Endothelial cell (in vitro differentiated cells): ENCODE measurements at places on chromosomes 2 and 18. TPM values are rescaled to one million over a fixed set of nuclear protein-coding genes. Genes with fewer than 3 reads are reported as not detected.
A peak's percentile ranks its signal among the peaks of the same experiment; 100 is the strongest.

DNA sequence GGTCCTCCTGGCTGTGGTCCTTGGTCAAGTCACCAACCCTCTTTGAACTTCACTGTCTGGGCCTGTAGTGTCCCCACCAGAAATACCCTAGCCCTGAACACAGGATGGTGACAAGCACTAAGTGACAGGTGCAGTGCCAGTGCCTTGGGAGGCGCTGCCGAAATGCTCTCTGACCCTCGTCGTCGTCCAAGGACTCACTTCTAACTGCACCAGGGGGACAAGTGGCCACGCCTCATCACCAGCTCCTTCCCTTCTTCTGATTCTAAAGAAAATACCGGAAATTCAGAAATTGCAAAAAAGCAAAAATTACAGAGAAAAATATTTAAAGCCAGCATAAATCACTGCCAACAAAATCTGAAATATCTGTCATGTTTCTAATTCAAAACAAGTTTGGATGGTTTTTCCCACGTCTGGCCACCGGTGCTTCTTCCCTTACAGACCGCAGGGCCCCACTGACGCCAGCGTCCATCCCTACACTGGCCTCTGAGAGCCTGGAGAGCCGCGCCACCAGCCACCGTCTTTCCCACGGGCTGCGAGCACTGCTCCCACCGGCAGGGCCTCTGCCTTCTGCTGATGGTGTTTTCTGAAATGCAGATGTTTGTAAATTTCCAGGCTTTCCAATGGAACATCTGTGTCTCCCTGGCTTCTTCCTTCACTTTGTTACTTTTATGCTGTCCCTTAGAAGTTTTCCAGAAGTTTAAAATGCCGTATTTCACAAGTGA, 37.4 kb upstream of the GPC1 start:
- H3K27ac ChIP-seq: no peak overlapping the region
- H3K27me3 ChIP-seq: peaks cover 5% of the 10 kb centered on the region
- DNase-seq: peak; percentile 4
- peaks cover under 1% of the 10 kb centered on the region for H3K4me1 ChIP-seq
- H3K4me3 ChIP-seq: no peak overlapping the region
- no peaks in the 10 kb centered on the region for H3K36me3 ChIP-seq

GRCh38 chr2:75087736-75088135, 111.6 kb downstream of the TACR1 start:
- no peak overlapping the region for H3K27ac ChIP-seq
- no peaks in the 10 kb centered on the region for H3K36me3 ChIP-seq
- no peak for DNase-seq
- H3K27me3 ChIP-seq: no peaks in the 10 kb centered on the region

Gene ABCG8
- not detected for total RNA-seq

GRCh38 chr2:217412721-217413120, 552.9 kb upstream of the TNP1 start:
- H3K27me3 ChIP-seq: no peaks in the 10 kb centered on the region
- H3K4me1 ChIP-seq: peaks cover 17% of the 10 kb centered on the region
- H3K36me3 ChIP-seq: no peaks in the 10 kb centered on the region
- no peak for DNase-seq
- peak overlapping the region; percentile 70 for H3K27ac ChIP-seq

DNA sequence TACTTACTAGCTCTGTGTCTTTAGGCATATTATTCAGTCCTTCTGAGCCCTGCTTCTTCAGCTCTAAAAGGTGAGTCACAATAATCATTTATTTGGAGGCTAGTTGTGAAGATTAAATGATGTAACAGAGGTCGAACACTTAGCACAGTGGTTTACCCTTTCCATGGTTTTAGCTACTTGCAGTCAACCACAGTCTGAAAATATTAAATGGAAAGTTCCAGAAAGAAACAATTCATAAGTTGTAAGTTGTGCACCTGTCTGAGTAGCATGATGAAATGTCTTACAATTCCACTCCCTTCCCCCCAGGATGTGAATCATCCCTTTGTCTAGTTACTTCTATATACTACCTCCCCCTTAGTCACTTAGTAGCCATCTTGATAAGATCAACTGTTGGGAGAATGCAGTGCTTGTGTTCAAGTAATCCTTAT, 217.6 kb upstream of the THUMPD2 start:
- no peak for DNase-seq
- no peak overlapping the region for H3K4me3 ChIP-seq
- H3K4me1 ChIP-seq: peaks cover 12% of the 10 kb centered on the region
- H3K36me3 ChIP-seq: no peaks in the 10 kb centered on the region
- no peak overlapping the region for H3K27ac ChIP-seq

GRCh38 chr18:54766634-54767033, 61.6 kb upstream of the RAB27B start:
- DNase-seq: no peak
- H3K4me3 ChIP-seq: no peak overlapping the region
- peaks cover 4% of the 10 kb centered on the region for H3K4me1 ChIP-seq
- H3K36me3 ChIP-seq: no peaks in the 10 kb centered on the region
- H3K27ac ChIP-seq: no peak overlapping the region
- peaks cover 1% of the 10 kb centered on the region for H3K27me3 ChIP-seq

- peaks cover 3% of the 10 kb centered on the region for H3K36me3 ChIP-seq
- H3K27ac ChIP-seq: no peak overlapping the region
- H3K27me3 ChIP-seq: no peaks in the 10 kb centered on the region
- peaks cover 5% of the 10 kb centered on the region for H3K4me1 ChIP-seq
These were observed 49.3 kb downstream of the HIBCH start for GRCh38 chr2:190270298-190270697.

Gene PSME4
- 106 TPM for total RNA-seq

Gene POTEE
- 0.36 TPM for total RNA-seq

Gene TMEM237
- total RNA-seq: 22.3 TPM

DNA sequence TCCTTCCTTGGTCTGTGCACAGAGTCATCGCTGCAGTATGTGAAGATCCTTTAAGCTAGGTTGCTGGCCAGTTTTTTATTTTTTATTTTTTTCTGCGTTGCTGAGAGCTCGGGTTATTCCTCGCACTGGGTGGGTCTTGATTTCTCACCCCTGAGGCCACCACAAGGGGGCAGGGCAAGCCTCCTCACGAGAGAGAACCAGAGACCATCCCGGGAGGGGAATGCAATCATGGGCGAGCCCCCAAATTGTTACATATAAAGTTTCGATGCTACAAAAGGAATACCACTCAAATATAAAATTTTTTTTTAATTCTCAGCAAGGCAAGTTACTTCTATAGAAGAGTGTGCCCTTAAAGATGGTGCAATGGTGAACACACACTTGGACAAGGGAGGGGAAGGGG, 24.9 kb downstream of the HTR2B start:
- no peaks in the 10 kb centered on the region for H3K4me1 ChIP-seq
- peak overlapping the region; percentile 47 for H3K4me3 ChIP-seq
- H3K27ac ChIP-seq: no peak overlapping the region
- H3K27me3 ChIP-seq: peaks cover 3% of the 10 kb centered on the region
- peaks cover 54% of the 10 kb centered on the region for H3K36me3 ChIP-seq
- DNase-seq: peak; percentile 10

DNA sequence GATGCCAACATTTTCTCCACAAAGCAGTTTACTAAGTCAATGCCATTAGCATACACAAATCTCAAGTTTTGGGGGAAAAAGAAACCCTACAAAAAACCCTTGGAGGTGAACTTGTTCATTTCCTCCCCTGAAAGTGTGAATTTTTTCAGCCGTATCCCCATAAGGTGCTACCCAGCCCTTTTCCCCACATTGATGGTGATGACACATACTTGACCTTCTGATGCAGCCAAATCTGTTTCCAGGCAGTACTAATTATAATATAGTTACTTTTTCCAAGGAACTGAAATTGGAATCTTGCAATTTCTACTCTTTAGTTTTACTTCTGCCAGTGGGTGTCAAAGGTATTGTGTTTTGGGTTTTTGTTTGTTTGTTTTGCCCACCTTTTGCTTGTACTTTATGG, 474.5 kb downstream of the TGIF1 start:
- no peaks in the 10 kb centered on the region for H3K36me3 ChIP-seq
- DNase-seq: no peak
- no peak overlapping the region for H3K27ac ChIP-seq
- no peaks in the 10 kb centered on the region for H3K27me3 ChIP-seq
- no peaks in the 10 kb centered on the region for H3K4me1 ChIP-seq

DNA sequence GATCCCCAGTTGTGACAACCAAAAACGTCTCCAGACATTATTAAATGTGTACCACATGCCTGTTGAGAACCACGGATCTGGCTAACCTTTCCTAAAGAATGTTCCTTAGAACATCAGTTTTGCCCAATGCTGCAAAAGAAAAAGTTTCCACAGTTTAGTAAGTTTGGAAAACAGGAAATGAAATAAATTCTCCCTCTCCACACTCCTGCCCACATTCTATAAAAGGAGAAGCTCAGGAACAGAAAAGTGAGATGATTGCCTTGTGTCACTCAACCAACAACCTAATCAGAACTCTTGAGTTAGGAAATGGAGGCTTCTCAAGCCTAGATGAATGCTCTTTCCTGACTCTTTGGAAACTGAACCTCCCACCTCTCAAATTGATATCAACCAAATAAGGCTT, 56.1 kb upstream of the NFE2L2 start:
- no peaks in the 10 kb centered on the region for H3K36me3 ChIP-seq
- H3K27ac ChIP-seq: no peak overlapping the region
- DNase-seq: no peak
- no peak overlapping the region for H3K4me3 ChIP-seq
- H3K27me3 ChIP-seq: peaks cover 4% of the 10 kb centered on the region

Gene HOXD4
- total RNA-seq: 3.5 TPM

DNA sequence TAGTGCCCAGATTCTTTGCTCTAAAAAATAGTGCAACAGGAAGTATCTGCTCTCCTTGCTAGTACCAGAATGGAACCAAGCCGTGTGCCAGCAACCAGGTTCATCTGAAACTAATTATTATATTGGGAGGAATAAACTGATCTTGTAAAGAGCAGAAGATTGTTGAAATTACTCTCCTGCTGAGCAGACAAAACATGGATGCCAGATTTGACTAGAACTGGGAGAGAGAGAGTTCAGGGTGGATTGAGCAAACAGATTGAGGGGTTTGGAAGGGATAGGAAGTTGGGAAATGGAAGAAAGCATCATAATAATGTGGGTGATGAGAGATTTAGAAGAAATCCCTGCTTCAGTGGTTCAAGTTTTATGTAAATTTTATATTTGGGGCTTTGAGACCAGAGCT, 160.1 kb upstream of the RASGRP3 start:
- H3K4me1 ChIP-seq: peaks cover 43% of the 10 kb centered on the region
- peaks cover 64% of the 10 kb centered on the region for H3K36me3 ChIP-seq
- peaks cover 8% of the 10 kb centered on the region for H3K27me3 ChIP-seq

- no peak overlapping the region for H3K4me3 ChIP-seq
- H3K27me3 ChIP-seq: peaks cover 2% of the 10 kb centered on the region
- no peak for DNase-seq
- no peak overlapping the region for H3K27ac ChIP-seq
- no peaks in the 10 kb centered on the region for H3K4me1 ChIP-seq
These were observed 77.1 kb downstream of the CMPK2 start for GRCh38 chr2:6788614-6789013.

DNA sequence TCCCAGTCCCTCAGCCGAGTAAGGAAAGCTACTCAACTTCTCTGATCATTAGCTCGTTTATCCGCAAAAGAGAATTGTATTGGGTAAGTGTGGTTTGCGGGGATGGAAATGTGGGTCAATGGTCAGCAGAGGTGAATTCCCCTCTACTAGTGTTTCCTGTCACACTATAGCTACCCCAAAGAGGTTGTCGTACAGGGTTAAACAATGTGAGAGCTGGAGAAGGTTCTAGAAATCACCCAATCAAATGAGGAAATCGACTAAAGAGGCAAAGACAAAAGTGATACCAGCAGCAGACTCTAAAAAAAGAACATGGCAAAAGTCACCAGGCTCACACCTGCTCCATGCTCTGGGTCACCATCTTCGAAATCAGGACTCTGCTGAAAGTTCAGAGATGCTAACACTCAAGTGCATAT, 144.7 kb upstream of the ITGA4 start:
- DNase-seq: no peak
- peaks cover 2% of the 10 kb centered on the region for H3K27me3 ChIP-seq
- peaks cover 3% of the 10 kb centered on the region for H3K4me1 ChIP-seq
- no peak overlapping the region for H3K27ac ChIP-seq

Gene SPEG
- 6.1 TPM for total RNA-seq

Gene KLHL14
- 1.3 TPM for total RNA-seq

Gene GAD1
- total RNA-seq: 129 TPM

DNA sequence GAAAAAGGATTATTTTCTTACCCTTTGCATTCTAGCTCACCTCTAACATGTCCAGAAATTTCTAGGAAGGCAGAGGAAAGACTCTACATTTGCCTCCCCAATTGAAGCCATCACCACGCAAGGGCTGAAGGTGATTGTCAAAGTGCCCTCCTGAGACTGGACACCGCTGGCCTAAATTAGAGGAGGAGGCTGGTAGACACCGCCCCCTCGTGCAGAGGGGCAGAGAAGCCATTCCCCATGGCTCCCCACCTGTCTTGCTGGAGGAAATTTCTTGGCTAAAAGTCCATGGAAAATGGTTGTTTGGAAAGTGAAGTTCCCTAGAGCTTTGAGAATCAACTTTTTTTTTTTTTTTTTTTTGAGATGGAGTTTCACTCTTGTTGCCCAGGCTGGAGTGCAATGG, 31.3 kb upstream of the CREB1 start:
- H3K27ac ChIP-seq: peak overlapping the region; percentile 92
- DNase-seq: no peak
- peaks cover 20% of the 10 kb centered on the region for H3K4me1 ChIP-seq
- H3K4me3 ChIP-seq: no peak overlapping the region

Gene GPR45
- total RNA-seq: 0.21 TPM
